ENCODE measurements at places on chromosomes 1 and 21. TPM values are rescaled to one million over a fixed set of nuclear protein-coding genes. Genes with fewer than 3 reads are reported as not detected.

ADAMTS5 gene
- 60.0 TPM for total RNA-seq

DNA sequence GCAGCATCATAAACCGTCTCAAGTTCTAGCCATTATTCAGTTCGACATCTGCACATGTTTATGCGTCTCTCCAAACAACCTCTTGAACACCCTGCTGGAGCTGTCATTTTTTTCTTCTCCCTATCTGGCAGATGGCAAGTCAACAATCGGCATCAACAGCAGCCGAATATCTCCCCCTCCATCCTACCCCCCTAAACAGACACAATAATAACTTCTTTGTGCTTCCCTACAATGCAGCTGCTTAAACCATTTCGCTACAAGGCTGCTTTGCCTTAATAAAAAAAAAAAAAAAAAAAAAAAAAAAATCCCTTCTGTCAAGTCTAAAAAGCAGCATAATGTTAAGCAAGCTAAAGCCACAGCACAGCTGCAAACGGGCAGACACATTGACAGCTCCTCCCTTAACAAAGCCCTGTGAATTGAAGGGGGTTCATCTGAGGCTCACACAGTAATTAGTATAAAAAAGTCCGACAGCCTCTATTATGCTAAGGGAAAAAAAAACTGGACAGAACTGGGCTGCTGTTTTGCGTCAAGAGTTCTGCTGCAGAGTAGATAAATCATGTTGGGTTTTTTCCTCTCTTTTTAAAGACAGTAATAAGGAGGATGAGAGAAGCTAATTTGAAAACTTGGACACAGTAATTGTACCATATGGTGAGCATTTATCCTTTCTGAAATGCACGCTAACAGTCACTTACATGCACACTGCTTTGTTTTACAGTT is 136.4 kb downstream of the AKT3 start:
- DNase-seq, result no peak

C1orf185 gene
- total RNA-seq, result not detected

- no peak for DNase-seq
Observed at GRCh38 chr1:212313616-212314015, 28.4 kb downstream of the PPP2R5A start.

- DNase-seq, result peak; percentile 88
Observed at GRCh38 chr1:2985067-2985561, 36.2 kb upstream of the ACTRT2 start.

- no peak for DNase-seq
Observed at GRCh38 chr1:118948846-118949245, 39.3 kb downstream of the TBX15 start.

DNA sequence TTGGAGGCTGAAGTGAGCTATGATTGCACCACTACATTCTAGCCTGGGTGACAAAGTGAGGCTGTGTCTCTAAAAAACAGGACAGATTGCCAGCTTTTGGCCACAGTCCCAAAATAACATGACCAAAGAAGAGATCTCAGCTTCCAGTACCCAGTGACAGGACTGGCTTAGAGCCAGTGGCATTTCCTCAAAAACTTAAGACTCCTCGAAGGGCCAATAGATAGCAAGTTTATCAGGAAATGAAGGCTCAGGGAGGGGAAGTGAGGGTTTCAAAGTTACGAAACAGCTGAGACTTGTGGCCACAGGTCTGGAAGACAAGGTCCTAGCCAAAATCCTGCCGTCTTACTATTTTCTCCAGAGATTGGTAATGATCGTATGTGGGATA is 6.3 kb upstream of the TMEM39B start:
- DNase-seq, result no peak

FAM78B gene
- total RNA-seq, result 1.7 TPM

DNA sequence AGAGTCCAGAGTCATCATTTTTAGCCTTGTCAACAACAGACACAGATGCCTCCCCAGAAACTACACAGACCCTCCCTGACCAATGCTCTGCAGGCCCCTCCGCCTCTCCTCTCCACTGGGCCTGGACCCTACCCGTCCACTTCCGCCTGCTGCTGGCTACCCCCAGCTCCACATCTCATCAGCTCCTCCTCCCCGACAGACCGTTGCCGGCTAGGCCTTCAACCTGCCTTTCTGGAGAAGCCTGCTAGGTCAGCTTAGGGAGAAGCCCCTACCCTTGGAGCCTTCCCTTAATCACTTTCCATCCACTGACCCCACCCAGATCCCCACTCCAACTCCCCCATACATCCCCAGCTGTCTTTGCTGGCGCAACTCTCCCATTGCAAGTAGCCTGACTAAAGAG is 1.4 kb downstream of the TRIM17 start:
- DNase-seq, result no peak

DNA sequence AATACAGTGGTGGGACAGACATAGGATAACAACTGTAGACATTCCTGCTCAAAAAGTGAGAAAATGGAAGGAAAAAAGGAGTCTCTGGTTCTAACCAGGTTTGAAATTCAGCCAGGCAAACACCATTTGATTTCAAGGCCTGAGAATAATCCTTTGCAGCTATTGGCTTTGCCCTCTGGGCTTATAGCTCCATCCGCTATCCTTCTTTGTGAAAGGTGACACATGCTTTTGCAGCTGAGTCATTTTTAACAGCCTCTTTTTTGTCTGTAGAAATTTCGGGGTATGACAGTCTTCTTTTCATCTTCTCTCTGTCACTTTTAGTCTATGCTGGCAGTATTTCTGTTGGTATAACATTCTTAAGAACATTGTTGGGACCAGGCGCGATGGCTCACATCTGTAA is 16.2 kb downstream of the SDHC start:
- no peak for DNase-seq

- DNase-seq, result peak; percentile 82
Observed at GRCh38 chr1:17342014-17342441, 30.0 kb upstream of the PADI6 start.

GRCh38 chr1:32232558-32233304 is 10.5 kb downstream of the EIF3I start:
- DNase-seq, result no peak

DNA sequence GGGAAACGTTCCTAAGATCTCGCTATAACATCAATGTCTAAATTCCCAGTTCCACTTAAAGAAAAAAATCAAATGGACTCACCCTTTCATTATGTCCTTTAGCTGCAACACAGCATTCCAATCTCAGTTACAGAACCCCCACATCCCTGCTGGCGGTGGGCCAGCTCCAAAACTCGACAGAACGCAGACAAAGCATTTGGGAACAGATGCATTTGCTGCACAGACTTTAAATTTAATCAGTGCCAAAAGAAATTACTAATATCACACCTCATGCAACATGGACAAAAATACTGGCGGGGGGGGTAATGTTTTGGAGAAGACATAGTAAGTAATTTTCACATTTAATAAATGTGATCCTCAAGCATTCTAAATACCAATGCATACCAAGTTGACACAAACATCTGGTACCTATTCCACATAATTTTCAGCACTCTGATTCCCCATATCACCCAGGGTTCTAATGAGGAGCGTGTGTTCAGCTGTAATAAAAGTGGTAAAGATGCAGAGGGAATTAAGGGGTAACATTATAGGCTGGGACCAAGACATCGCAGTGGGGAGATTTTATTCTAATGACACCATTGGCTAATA is 79.7 kb downstream of the TGFBR3 start:
- no peak for DNase-seq

TCHHL1 gene
- 0.42 TPM for total RNA-seq

- no peak for DNase-seq
Observed at GRCh38 chr1:37429029-37429428, 45.4 kb upstream of the ZC3H12A start.

BTG3 gene
- 29.1 TPM for total RNA-seq

- no peak for DNase-seq
Observed at GRCh38 chr1:66247415-66248208, 286.3 kb upstream of the SGIP1 start.

- DNase-seq, result no peak
Observed at GRCh38 chr21:33843216-33843615, 72.4 kb downstream of the ATP5PO start.

LIN28A gene
- total RNA-seq, result not detected
